ENCODE measurements at places on chromosomes 13 and 19. TPM values are rescaled to one million over a fixed set of nuclear protein-coding genes. Genes with fewer than 3 reads are reported as not detected.

- no peak overlapping the region for H3K27ac ChIP-seq
- H3K27me3 ChIP-seq: no peaks in the 10 kb centered on the region
- H3K4me3 ChIP-seq: no peak overlapping the region
- no peaks in the 10 kb centered on the region for H3K4me1 ChIP-seq
Measured at GRCh38 chr13:113086031-113086750, 19.4 kb upstream of the F7 start.

- no peaks in the 10 kb centered on the region for H3K27me3 ChIP-seq
- no peaks in the 10 kb centered on the region for H3K36me3 ChIP-seq
- no peak overlapping the region for H3K4me3 ChIP-seq
- no peaks in the 10 kb centered on the region for H3K4me1 ChIP-seq
Measured at GRCh38 chr13:31674051-31674450, 65.3 kb upstream of the RXFP2 start.

DNA sequence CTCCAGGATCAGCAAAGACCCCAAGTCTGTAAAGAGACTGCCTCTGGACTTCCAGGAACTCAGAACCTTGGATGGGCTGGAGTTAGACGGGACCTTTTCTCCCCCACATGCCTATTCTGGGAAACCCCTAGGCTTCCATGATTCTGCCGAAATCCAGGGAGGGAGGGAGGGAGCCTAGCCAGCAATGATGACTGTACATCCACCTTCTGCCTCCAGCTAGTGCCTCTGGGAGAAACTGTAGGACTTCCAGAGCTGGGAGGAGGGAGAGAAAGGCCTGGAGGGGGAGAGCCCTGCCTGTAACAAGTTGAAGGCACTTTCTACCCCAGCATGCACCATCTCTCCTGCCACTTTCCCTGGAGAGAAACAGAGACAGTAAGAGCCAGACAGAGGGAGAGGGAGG, 6.0 kb upstream of the HAS1 start:
- no peaks in the 10 kb centered on the region for H3K36me3 ChIP-seq
- no peak overlapping the region for H3K27ac ChIP-seq
- DNase-seq: no peak
- no peaks in the 10 kb centered on the region for H3K4me1 ChIP-seq

GRCh38 chr19:40682431-40682964, 8.0 kb downstream of the NUMBL start:
- H3K4me3 ChIP-seq: no peak overlapping the region
- peaks cover 43% of the 10 kb centered on the region for H3K36me3 ChIP-seq
- DNase-seq: no peak
- no peak overlapping the region for H3K27ac ChIP-seq
- peaks cover 2% of the 10 kb centered on the region for H3K4me1 ChIP-seq
- H3K27me3 ChIP-seq: no peaks in the 10 kb centered on the region

Gene SULT2A1
- total RNA-seq: not detected

Gene SYNGR4
- not detected for total RNA-seq

Measured in upper lobe of right lung (tissue), 1 donor.